Glutamatergic neuron (in vitro differentiated cells): ENCODE measurements at places on chromosomes 16 and 17. TPM values are rescaled to one million over a fixed set of nuclear protein-coding genes. Genes with fewer than 3 reads are reported as not detected.

The PLCG2 gene
- 0.49 TPM for total RNA-seq

The TPPP3 gene
- 21.7 TPM for total RNA-seq

The TBC1D3K gene
- total RNA-seq: not detected

The PITPNM3 gene
- 1.4 TPM for total RNA-seq

The ZNF771 gene
- 7.8 TPM for total RNA-seq

The RFWD3 gene
- total RNA-seq: 30.5 TPM

DNA sequence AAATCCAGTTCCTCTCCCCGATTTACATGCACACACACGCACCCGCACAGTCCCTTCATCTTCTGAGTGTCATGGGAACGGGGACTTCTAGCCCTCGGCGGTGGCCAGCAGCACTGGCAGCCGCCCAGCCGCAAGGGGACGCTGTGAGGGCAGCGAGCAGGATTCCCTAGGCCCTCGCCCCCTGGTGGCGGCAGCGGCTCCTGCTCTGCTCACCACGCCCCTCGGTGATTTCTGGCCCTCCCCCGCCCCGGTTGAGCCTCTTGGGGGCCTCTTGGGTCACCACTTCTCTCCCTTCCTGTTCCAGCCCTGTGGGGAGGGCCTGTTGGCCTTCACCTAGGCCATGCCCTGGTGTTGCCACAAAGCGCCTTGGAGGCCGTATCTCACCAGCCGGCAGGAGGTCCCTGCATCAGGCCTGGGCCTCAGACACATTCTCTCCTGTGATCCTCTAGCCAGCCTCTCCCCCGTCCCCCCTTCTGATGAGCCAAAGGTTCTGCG, 75.2 kb upstream of the KSR1 start:
- peak; percentile 82 for DNase-seq

- peak; percentile 24 for DNase-seq
Measured at GRCh38 chr17:77489239-77489892, 348.6 kb downstream of the SEC14L1 start.

DNA sequence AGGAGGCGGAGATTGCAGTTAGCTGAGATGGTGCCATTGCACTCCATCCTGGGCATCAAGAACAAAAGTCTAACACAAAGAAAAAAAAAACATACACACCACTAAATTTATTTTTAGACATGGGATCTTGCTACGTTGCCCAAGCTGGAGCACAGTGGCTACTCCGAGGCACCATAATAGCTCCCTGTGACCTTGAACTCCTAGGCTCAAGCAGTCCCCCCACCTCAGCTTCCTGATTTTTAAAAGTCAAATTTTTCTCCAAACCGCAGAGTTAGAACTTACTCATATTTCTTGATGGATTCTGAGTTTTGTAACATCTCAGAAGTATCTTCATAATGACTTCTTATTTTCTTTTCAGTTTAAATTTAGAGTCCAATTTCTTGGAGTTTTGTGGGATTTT, 3.4 kb downstream of the CMTM4 start:
- no peak for DNase-seq

DNA sequence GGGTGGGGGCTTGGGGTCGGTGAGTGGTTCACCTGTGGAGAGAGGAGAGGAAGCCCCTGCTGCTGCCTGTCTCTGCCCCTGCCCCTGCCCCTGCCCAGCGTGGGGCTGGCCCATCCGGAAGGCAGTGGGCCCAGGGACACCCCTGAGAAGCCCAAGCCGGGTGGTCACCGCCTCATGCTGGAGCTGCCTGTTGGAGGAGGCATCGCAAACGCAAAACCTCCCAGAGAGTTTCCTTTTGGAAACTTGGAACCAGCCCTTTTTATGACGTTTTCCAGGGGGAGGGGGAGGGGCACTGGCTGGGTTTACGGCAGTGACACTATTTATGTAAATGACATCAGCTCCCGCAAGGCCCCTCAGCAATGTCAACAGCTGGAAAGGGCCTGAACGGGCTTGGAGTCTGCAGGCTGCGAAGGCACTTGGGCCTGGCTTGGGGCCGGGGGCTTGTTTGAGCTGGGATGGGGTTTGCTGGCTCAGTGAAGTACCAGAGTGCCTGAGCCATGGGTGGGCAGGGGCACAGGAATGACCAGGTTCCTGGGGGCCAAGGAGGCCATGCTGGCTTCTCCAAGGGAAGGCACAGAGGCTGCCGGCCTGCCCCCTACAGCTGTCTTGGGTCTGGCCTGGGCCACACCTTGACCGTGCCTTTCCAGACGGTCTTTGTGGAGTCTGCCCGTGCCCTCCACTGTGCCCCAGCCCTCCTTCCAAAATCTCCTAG, 219.5 kb downstream of the NTN1 start:
- peak; percentile 70 for DNase-seq

- peak; percentile 73 for DNase-seq
Measured at GRCh38 chr16:67177743-67178699, 5.7 kb downstream of the MATCAP1 start.

GRCh38 chr16:57889522-57889921, 81.4 kb downstream of the CNGB1 start:
- no peak for DNase-seq

GRCh38 chr17:61064087-61064951, 335.3 kb upstream of the TBX2 start:
- DNase-seq: no peak

DNA sequence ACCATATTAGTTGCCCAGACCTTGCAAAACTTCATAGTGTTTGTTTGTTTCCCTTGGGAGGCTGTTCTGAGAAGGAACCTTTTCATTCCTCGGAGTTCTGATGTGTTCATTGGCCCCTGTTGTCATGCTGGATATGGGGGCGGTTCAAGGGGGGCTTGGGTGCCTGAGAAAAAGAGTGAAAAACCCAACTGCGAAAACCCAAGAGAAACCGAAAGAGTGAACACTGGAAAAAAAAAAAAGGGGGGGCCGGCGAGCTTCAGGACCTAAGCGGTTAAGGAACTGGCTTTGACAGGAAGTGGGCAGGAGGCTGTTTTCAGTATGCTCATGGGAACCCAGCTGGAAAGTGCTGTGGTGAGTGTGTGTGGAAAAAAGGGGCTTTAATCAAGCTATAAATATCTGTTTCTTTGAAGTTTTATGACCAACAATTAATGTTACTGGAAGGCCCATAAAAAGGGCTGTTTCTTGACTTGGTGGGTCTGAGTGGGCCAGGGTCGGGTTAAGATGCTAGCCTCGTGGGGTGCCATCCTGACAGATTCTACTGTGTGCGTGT, 510.7 kb downstream of the MAF start:
- DNase-seq: no peak

DNA sequence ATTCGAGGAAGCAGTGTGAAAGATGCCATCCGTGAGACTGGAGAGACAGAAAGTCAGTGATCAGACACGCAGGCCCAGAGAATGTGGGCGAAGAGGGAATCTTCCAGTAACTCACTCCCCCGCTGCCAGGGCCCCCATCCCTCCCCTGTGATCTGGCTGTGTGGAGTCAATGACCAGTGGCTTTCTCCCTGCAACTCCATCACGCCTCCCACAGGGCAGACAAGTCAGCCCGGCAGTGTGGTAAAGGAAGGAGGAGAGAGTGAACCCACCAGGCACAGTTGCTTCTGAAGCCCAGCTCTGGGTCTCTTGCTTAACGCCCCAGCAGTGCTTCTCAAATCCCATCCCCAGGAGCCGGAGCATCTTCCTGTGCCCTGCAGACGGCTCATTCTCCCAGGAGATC, 142.1 kb downstream of the ZNF423 start:
- DNase-seq: no peak

DNA sequence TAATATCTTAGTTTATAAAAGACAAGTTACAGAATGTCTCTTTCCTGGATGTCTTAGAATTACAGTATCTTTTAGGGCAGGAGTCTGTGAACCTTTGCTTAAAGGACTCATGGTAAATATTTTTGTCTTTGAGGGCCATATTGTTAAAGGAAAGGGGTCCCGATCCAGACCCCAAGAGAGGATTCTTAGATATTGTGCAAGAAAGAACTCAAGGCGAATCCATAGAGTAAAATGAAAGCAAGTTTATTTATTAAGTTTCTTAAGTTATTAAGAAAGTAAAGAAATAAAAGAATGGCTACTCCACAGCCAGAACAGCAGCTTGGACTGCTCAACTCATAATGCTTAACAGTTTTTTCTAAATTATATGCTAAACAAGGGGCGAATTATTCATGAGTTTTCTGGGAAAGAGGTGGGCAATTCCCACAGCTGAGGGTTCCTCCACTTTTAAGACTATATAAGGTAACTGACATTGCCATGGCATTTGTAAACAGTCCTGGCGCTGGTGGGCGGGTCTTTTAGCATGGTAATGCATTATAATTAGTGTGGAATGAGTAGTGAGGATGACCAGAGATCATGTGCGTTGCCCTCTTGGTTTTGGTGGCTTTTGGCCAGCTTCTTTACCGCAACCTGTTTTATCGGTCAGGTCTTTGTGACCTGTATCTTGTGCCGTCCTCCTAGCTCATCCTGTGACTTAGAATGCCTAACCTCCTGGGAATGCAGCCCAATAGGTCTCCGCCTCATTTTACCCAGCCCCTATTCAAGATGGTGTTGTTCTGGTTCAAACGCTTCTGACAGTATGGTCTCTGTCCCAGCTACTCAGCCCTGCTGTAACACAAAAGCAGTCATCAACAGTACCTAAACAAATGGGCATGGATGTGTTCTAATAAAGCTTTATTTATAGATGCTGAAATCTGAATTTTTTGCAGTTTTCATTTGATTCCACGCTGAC, 53.2 kb downstream of the BMERB1 start:
- DNase-seq: no peak

GRCh38 chr16:17369421-17370222, 101.1 kb downstream of the XYLT1 start:
- no peak for DNase-seq

DNA sequence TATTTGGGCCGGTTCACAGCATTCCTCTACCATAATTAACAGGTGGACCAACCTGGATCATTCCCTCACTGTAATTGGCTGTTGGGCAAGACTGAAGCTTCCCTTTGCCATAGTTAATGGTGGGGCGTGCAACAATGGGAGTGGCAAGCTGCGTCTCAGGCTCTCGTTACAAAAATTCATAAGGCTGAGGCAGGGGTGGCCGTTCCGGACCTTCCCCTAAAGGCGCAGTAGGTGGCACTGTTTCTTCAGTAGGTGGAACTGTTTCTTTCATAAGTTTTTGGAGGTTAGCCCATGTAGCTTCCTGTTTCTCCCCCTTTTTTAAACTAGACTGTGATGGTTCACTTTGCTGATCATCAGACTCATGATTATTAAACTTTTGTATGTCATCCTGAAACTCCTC, 17.0 kb upstream of the TMC5 start:
- no peak for DNase-seq
